Suppressor macrophage (primary cell): ENCODE measurements at places on chromosomes 4 and X.

GRCh38 chr4:14925471-14925870 is 76.8 kb upstream of the CPEB2 start:
- peak; percentile 48 for DNase-seq

DNA sequence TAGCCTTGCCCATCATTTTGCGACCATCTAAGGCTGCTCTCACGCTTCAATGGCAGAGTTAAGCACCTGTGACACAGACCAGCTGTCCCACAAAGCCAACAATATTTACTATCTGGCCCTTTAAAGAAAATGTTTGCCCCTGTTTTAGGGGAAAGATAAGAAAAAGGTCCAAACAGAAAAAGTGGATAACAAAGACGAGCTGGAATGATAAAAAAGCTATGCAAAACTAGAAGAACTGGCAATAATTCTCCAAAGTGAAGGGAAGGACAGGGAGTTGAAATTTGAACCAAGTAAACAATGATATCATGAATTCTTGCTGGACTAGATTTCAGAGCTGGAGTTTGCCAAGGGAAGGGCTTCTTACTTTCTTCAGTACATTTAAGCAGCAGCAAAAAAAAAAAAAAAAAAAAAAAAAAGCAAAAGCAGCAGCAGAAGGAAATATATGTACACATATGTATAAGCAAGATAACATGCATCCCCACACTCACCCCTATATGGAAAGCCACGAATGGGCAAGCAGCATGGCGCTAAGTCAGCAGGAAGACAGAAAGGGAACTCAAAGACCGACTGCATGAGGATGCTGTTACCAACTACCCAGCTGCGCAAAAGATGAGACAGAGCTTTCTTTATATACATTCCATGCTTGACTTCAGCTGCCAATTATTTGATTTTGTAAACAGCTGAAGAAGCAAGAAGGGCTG is 12.5 kb downstream of the TRAPPC2 start:
- no peak for DNase-seq

DNA sequence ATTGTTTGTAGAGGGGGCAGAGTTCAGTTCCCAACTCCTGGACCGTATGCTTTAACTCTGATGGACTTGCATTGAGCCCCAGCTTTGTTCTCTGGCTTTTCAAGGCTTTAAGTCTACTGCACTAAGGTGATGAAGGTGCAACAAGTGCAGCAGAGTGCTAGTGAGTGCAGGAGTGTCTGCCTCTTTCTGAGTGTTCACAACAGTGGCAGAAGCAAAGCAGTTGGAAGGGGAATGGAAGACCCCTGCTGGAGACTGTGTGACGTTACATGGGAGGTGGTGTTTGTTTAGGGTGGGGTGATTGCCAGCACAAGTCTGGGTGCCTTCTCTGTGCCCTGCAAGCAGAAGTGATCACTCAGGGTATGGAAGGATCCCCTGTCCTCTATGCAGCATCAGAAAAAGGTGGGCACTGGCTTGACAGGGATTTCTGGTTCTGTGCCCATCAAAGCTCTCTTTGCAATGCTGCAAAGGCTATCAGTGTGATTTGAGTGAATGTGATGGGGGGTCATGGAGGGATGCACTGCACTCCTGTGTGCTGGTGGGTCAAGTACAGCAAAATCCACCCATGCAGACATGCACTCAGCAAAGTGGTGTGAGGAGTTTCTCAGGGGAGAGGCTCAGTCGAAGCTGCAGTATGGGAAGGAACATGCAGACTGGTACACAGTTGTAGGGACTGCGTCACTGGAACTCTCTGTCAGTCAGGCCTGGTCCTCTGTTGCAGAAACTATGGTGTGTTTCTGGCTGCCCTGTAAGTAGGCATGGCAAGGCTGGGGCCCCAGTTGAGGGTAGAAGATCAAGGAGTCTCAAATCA is 70.9 kb upstream of the UGT2B7 start:
- no peak for DNase-seq

DNA sequence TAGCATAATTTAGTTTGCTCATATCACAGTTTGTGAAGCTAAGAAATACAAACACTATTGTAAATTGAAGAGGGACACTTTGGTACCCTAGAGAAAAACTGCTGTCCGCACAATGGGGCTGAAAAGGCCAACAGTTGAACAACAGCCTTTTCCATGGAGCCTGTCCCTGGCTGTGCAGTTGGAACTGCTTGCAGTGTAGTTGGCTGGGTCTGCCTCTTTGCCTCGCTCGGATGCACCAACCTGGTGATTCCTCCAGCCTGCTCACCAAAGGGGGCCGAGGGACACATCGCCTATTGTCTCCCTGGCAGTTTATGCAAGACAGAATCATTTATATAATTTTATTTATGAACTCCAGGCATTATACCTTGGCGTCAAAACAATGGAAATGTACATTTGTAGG is 16.5 kb upstream of the GALNT7 start:
- DNase-seq: no peak

DNA sequence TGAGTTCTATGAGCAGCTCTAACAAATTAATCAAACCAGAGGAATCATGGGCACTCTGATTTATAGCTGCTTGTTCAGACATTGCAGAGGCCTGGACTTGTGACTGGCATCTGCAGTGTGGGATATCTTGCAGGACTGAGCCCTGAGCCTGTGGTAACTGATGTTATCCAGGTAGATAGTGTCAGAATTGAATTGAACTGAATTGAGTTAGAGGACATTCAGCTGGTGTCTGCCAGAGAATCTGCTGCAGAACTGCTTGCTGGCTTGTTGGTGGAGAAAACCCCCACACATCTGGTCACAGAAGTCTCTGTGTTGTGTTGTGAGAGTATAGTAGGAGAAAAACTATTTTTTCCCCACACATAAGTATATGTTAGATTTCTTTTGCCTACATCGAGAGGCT is 42.2 kb downstream of the SMIM20 start:
- DNase-seq: no peak

DNA sequence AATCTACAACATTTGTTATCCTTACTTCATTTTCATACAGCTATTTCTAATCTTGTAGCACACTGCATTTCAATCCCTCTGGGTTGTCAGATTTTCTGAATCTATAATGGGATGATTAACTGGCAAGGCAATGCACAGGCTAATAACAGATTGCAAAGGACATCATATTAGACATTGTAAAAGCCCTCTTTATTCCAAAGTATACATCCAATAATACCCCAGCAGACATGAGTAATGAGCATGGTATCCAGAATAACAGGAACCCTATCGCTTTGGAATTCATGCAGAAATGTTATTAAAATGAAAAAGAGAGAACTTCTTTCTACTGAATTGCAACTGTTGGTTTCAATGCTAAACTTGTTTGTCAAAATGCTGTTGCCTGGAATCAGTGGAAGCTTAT is 122.9 kb downstream of the C4orf33 start:
- DNase-seq: no peak

DNA sequence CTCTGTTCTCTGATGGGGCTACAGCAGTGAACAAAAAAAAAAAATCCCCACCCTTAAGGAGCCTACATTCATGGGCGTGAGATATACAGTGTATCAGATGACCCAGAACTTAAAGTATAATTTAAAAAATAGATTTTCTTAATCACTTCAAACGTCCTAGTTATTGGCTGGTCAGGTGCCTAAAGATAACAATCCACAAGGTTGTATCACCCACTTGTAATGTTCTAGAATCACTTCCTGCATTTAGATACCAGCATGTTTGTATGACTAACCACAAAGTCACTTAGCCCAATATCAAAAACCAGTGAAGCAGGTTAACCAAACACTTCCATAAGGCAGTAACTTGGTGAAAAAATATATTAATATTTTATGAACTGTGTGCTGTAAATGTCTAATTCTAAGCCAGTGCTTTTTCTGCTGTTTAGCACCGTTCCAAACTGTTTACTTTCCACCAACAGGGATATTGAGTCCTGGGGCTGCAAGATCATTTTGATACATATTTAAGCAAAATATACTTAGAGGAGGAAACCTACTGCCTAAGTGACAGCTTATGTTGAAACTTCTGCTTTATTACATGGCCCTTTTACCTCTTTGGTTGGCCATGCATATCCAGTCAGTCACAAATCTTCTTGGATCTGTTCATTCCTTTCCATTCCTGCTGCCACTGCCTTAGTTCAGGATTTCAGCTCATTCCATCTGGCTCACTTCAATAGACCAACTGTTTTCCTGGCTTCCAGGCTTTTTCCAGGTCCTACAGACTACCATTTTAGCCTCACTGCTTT is 43.3 kb downstream of the CD40LG start:
- DNase-seq: no peak

- no peak for DNase-seq
Measured at GRCh38 chr4:149964001-149964796, 114.0 kb upstream of the DCLK2 start.

DNA sequence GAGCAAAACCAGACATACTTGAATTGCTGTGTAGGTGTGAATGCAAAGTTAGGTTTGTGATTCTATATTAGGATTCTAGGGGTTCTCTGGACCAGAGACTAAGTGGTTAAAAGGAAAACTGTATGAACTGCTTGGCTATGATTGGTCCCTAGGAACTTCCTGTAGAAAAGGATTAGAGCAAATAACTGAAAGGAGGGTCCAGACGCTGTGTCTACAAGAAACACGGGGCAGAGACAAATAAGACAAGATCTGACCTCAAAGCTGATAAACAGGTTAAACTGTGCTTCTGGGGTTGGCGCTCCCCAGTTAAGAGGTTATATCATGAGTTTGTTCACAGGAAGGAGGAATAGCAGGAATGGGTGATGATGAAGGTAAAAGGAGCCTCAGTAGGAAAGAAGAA is 183.6 kb downstream of the MGST2 start:
- DNase-seq: no peak

- DNase-seq: no peak
Measured at GRCh38 chr4:66750273-66750672, 795.0 kb downstream of the CENPC start.

- DNase-seq: no peak
Measured at GRCh38 chrX:37047776-37048175, 39.6 kb downstream of the FAM47C start.

DNA sequence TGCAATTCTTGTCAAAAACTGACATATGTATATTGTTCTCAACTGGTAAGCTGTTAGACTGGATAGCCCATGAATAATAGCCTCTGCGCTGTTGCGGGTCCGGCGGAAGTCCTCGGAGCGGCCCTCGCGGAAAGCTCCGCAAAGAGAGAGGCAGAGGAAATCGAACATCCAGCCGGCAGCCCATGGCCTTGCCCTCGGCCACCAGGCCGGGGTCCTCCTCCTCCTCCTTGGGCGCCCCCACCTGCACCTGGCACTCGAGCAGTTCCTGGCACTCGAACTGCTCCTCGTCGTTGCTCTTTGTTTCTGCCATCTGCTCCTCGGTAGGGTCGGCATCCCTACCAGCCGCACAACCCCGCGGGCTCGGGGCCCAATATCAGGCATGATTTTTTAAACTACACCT is 1176.3 kb downstream of the PCDH18 start:
- no peak for DNase-seq
